Epithelial cell of umbilical artery (primary cell): ENCODE measurements at places on chromosomes 12 and 14. TPM values are rescaled to one million over a fixed set of nuclear protein-coding genes. Genes with fewer than 3 reads are reported as not detected.

KERA gene
- total RNA-seq, result not detected in 2 replicates

CACNA1C gene
- under 0.01 TPM in 1 of 2 replicates, not detected in the other for total RNA-seq

SERPINA10 gene
- not detected in 2 replicates for total RNA-seq

NKX2-1 gene
- total RNA-seq, result not detected in 2 replicates

ESRRB gene
- not detected in 2 replicates for total RNA-seq

KCNA1 gene
- not detected in 2 replicates for total RNA-seq

FBLN5 gene
- total RNA-seq, result 1.2 and 4.5 TPM in 2 replicates

KCNC2 gene
- not detected in 2 replicates for total RNA-seq

C1S gene
- total RNA-seq, result 1.9 and 5.8 TPM in 2 replicates

CARMIL3 gene
- not detected in 2 replicates for total RNA-seq

ZNF385A gene
- 0.65 and 1.2 TPM in 2 replicates for total RNA-seq

DPPA3 gene
- total RNA-seq, result not detected in 2 replicates

NAA30 gene
- total RNA-seq, result 25.3 and 29.9 TPM in 2 replicates

SLCO1C1 gene
- total RNA-seq, result 0.46 and 0.65 TPM in 2 replicates

EGLN3 gene
- total RNA-seq, result 0.91 and 1.6 TPM in 2 replicates

KRT7 gene
- 33.4 and 450 TPM in 2 replicates for total RNA-seq

A2ML1 gene
- not detected in 2 replicates for total RNA-seq

SLC7A8 gene
- 0.65 and 1.7 TPM in 2 replicates for total RNA-seq

KRT2 gene
- not detected in 2 replicates for total RNA-seq

CAPS2 gene
- total RNA-seq, result 2.3 TPM in 2 replicates

ITGA5 gene
- total RNA-seq, result 746 and 1,015 TPM in 2 replicates

ADAMTS20 gene
- not detected in 2 replicates for total RNA-seq

BCL7A gene
- 5.5 and 10.2 TPM in 2 replicates for total RNA-seq

LMBR1L gene
- total RNA-seq, result 84.8 and 91.6 TPM in 2 replicates

LRTM2 gene
- not detected in 2 replicates for total RNA-seq

NFE2 gene
- total RNA-seq, result not detected in 2 replicates

VASH1 gene
- 69.0 and 76.0 TPM in 2 replicates for total RNA-seq

PPFIA2 gene
- 0.32 TPM in 1 of 2 replicates, not detected in the other for total RNA-seq

ANKRD33 gene
- 0.15 and 0.32 TPM in 2 replicates for total RNA-seq

HOXC5 gene
- not detected in 2 replicates for total RNA-seq

DTX3 gene
- total RNA-seq, result 8.1 and 9.3 TPM in 2 replicates

ARMH4 gene
- 0.15 and 1.6 TPM in 2 replicates for total RNA-seq

RNASE7 gene
- not detected in 2 replicates for total RNA-seq
